NCI-H146 (cell line): ENCODE measurements at places on chromosomes 7 and 10.

DNA sequence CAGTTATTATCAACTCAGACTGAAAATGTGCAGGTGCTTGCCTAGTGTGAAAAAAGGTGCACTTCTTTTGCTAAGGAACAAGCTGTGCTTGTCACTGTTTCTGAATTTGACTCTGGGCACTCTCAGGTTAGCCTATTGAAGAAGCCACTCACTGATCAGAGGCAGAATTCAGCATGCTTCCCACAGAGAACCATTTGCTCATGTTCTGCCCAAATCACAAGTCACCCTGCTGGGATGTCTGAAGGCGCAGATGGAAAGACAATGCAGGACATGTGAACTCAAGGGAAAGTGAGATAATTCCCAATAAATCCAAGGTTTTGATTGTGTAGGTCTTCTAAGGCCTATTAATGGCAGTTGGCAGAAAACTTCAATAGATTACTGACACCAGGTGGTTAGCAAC is 47.8 kb upstream of the CSTF2T start:
- no peak for DNase-seq

DNA sequence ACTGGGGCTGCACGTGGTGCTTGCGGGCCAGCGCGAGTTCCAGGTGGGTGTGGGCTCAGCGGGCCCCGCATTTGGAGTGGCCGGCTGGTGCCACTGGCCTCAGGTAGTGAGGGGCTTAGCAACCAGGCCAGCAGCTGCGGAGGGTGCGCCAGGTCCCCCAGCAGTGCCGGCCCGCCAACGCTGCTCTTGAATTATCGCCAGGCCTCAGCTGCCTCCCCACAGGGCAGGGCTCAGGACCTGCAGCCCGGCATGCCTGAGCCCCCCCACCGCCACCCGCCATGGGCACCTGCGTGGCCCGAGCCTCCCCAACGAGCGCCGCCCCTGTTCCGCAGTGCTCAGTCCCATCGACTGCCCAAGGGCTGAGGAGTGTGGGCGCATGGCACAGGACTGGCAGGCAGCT is 185.4 kb downstream of the TPK1 start:
- no peak for DNase-seq

DNA sequence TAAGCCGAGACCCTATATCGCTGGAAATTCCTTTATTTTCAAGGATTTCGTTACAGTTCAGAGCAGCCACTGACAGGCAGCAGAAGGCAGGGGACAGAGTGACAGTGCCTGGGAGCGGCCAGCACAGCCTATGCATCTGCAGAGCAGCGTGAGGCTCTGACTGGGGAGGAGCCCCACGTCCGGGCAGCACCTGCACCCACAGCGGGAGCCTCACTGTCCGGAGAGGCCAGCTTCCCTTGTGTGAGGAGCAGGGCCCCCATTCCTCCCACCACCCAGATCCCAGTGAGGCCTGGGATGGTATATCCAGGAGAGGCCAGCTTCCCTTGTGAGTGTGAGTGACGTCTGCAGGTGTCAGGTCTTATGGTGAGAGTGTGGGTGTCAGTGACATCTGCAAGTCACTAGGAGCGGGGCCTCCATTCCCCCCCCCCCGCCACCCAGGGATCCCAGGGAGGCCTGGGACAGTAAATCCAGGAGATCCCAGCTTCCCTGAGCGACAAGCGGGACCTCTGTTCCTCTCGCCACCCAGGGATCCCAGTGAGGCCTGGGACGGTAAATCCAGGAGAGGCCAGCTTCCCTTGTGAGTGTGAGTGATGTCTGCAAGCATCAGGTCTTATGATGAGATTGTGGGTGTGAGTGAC is 259.1 kb downstream of the PTPRN2 start:
- DNase-seq = no peak

DNA sequence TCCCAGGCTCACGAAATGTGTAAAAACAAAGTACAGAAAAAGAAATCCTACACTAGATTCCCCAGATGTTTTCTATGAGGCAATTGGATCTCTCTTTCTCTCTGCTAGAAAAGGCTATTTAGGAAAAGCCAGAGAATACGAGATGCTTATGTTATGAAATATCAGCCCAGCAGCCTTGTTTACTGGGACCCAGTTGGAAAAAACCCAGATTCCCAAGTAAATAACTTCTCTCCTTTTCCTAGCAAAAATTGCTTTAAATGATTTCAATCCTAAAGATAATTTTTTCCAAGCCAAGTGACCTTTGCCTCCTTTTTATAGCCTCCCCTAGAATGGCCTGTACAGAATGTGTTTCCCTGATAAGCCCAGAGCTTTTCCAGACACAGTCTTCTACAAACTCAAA is 199.3 kb downstream of the PLXNA4 start:
- DNase-seq = no peak

GRCh38 chr7:117152213-117153007 is 170.4 kb downstream of the WNT2 start:
- DNase-seq = no peak

DNA sequence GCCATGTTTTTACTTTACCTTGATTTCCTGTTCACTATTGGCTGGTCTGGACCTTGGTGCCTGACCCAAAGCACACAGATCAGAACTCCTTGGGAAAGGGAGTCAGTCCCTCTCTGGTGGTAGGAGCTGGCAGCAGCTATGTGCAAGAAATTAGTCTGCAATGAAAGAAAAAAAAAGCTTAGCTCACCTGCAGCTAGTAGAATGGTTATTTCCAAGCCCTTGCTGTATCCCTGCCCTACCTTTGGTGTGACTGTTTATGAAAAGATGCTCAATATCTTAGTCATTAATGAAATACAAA is 68.1 kb upstream of the PAPSS2 start:
- no peak for DNase-seq

DNA sequence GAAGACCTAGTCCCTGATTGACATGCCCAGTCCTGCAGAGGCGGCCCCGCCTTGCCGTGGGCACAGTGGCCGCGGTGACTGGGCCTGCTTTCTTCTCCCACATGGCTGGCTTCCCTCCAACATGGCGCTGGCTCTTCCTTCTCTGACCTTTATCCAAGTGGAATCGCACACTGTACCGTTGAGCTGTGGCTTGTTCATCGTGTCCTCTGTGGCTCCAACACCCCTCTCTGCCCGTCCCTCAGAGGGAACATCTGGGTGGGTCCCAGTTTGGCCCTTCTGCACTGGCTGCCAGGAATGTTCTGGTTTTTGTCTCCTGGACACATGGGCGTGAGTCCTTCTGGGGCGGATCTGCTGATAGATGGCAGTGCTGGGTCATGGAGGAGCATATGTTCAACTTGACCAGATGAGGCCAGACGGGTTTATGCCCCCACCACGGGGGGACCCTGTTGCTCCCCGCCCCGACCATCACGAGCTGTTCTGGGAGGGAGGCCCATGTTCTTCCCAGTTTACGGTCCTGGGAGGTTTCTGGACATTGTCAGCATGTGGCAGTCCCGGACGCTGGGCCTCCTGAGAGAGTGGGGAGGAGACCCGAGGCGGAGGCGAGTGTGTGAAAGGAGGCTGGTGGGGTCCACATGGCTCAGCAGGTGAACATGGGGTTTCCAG is 63.5 kb downstream of the LHPP start:
- DNase-seq = no peak

DNA sequence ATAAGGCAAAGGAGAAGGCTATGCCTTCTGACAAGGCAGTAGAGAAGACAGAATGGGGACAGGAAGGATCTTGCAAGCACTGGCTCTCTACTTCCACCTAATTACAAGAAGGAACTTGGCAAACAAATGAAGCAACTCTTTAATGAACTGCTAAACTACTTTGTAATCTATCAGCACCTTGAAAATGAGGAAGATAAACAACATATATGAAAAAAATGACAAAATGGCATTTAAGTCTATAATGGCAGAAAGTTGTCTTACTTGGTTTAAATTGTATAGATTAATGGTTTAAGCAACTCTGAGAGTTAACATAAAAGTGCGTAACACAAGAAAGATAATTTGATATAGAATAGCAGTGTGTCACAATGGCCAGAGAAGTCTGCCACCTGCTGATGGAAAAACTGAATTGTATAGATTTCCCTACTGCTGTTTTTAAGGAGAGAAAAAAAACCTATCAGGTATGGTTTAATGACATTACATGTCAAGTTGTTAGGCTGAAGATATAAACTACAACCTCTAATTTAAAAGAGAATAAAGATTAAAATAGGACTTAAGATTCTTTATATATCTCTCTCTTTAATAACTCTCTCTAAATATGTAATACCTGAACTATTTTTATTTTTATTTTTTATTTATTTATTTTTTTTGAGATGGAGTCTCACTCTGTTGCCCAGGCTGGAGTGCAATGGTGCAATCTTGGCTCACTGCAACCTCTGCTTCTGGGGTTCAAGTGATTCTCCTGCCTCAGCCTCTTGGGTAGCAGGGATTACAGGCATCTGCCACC is 11.8 kb downstream of the NT5C3A start:
- DNase-seq = peak; percentile 26

GRCh38 chr7:131502810-131503508 is 53.5 kb downstream of the PODXL start:
- DNase-seq = no peak
